ENCODE measurements at places on chromosomes 6 and 20.

- no peak for DNase-seq
These were observed 268.2 kb upstream of the POU3F2 start for GRCh38 chr6:98566126-98566525.

DNA sequence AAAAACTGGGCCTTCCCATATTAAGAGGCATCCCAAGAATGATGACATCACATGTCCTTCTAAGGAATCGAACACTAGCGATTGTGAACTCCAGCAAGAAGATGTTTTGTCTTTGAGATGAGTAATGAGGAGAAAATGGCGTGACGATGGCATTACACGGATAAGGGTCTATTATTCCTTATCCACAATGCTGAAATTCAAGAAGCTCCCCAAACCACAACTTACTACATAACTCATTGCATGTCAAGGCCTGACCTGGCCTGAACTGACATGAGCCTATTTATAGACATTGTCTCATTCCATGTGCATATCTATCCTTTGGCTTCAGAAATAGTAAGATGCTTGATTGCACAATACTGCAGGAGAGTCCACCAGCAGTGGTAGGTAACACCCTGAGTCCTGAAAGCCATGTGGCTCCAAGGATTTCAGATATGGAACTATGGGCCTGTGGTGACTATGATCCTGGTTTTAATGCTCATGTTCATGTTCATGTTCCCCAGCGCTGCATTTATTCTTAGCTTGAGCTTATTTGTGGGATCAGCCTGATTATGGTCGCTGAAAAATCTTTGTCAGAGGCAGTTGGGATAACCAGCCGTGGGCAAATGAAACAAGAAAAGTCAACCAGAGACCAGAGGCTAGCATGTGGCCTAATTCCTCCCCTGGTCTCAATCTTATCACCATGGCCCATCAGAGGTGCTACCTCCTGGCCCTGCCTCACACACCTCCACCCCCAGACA lies 183.2 kb upstream of the JARID2 start:
- no peak for DNase-seq

GRCh38 chr6:24927985-24928745 lies 7.6 kb downstream of the RIPOR2 start:
- DNase-seq = no peak

- no peak for DNase-seq
These were observed 73.1 kb downstream of the ANKRD60 start for GRCh38 chr20:58155148-58155925.

DNA sequence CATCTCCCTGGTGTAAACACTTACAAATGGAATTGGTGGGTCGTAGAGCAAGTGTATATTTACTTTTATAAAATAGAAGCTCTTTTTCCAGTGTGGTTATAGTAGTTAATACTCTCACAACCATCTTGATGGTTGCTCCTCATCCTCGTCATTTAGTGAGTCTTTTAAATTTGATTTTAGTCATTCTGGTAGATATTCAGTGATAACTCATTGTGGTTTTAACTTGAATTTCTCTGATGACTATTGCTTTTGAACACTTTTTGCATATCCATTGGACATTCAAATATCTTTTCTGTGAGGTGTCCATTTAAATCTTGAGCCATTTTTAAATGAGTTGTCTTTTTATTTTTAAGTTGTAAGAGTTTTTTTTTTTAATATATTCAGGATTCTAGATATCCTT lies 189.2 kb upstream of the PHACTR1 start:
- DNase-seq = no peak

DNA sequence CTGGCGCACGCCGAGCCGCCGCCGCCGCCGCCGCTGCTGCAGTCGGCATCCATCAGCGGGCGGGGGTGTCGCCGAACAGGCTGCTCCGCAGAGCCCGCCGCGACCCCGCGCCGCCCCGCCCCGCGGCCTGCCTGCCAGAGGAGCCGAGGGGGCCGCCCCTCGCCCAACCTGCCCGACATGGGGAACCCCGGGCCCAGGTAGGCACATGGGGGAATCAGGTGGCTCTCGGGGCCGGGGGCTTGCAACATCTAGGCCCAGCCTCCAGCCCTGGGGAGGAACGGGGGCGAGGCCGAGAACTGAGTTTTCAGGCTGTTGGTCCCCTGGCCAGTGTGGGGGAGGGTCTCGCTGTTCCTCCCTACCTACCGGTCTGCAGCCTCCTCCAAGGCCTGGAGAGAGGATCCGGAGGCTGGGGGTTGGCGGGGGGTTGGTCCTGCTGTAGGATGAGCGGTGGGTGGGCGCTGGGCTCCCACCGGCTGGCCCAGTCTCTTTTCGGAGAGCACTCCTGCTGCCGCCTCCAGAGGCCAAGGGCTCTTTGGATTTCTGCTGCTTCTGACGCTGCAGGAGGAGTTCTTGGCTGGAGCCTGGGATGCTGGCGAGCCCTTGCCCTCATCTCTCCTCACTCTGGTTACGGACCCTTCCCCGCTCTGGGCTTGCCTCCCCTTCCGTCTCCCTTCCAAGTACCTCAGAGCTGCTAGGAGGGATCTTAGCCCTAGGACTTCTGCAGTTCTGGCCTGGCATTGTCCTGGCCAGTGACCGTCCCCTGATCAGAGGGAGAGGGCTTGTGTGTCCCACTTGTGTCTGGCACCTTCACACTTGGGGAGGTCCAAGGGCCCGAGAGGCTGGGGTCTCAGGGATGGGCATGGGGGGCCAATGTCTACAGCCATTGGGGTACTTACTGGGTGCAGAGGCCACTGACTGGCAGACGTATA lies at the start of gene EPB41L1:
TSS of gene EPB41L1 (plus strand) at position 41 of the 929 bp plus-strand sequence. CDS start 19,038 bp downstream, outside the sequence.
- DNase-seq = no peak
